ENCODE measurements at places on chromosomes 1 and 21.

GRCh38 chr1:204254031-204254661 lies 40.4 kb upstream of the GOLT1A start:
- DNase-seq = peak; percentile 75

DNA sequence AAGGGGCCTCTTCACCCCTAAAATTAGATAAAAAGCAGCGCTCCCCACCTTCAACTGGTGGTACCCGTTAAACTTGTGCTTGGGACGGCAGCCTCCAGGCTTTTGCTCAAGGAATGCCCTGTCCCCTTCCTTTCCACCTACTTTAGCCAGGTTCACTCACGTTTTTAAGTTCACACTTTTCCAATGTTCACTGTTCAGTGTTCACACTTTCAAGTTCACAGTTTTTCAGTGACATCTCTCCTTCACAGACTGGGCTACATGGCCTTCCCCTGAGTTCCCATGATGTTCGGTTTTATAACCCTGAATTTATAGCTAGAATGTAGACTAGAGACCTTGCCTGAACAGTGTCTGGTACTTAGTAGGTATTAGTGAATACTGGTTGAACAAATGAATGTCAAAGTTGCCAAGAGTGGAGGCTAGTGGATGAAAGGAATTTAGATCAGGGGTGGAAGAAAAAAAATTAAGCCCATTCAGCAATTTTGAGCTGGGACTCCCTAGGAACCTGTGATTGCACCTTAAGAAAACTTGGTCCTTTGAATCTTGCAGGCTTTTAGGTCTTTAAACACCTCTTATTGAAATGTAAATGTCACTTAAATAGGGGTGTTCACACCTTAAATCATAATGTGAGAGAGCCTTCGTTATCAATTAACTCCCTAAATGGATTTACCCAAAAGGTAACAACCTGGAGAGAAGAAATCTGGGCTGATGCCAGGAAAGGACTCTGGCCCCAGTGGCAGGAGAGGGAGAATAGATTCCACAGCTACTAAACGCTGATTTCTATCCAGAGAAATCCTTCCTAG lies 12.3 kb downstream of the BTG2 start:
- no peak for DNase-seq

- no peak for DNase-seq
Observed at GRCh38 chr21:28832013-28832714, 160.5 kb downstream of the LTN1 start.

DNA sequence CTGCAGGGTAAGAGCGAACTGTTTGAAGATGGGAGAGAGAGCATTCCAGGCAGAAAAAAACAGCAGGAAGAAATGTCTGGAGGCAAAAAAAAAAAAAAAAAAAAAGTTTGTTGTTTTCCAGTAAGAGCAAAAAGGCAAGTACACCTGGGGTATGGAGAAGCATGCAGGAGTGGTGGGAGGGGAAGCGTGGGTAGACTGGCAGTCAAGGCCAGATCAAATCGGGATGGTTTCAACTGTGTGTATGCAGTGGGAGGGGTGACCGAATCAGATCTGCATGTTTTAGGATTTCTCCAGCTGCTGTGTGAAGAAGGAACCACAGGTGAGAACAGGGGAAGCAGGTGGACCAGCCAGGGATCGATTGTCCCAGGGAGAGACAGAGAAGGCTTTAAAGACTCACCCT lies 34.7 kb downstream of the CSMD2 start:
- no peak for DNase-seq

- DNase-seq = no peak
Observed at GRCh38 chr1:182278144-182279054, 113.2 kb downstream of the GLUL start.

DNA sequence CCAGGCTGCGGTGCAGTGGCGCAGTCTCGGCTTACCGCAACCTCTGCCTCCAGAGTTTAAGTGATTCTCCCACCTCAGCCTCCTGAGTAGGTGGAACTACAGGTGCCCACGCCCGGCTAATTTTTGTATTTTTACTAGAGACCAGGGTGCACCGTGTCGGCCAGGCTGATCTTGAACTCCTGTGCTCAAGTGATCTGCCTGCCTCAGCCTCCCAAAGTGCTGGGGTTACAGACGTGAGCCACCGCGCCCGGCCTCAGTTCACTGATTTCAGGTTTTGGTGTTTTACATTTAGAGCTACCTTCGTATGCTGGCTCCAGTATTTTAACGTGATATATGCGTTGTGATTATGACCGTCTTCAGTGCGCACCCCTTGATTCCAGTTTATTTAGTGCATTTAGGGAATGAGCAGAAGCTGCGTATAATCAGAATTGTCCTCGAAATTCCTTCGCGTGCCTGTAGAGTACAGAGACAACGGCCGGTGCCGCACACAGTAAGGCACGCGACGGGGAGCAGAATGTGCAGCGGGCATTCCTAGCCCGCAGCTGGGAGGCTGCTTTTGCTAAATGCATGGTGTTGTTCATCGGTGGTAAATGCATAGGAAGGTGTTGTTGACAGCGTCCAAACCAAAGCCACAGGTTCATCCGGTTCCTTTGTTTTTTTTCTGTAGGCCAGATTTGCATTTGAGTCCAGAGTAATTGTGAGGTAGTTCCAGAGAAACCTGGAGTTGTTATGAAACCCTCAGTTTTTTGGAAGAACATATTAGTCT lies 48.9 kb upstream of the DIP2A start:
- DNase-seq = peak; percentile 60

Measured in aorta (tissue), 5 donors.